ENCODE measurements at places on chromosomes 5 and 9. TPM values are rescaled to one million over a fixed set of nuclear protein-coding genes. Genes with fewer than 3 reads are reported as not detected.

DNA sequence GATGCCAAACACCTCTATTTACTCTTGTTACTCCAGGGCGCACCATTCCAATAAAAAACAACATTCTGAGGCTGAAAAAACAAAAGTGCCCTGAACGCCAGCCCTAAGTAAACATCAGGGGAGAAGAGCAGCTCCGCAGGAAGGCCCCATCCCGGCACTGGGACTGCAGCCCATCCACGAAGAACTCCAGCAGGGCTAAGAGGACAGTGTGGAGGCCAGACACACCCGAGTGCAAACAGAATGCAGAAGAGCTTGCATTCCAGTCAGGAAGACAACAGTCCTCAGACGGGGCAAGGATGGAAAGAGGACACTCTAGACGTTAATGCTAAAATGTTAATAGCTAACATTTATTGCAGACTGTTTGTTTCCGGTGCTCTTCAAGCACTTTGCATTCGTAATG, 33.0 kb downstream of the FAM240B start:
- no peak for DNase-seq

Gene PCDHB3
- polyA plus RNA-seq: 1.9 TPM

Gene RAD1
- 39.4 TPM for polyA plus RNA-seq

DNA sequence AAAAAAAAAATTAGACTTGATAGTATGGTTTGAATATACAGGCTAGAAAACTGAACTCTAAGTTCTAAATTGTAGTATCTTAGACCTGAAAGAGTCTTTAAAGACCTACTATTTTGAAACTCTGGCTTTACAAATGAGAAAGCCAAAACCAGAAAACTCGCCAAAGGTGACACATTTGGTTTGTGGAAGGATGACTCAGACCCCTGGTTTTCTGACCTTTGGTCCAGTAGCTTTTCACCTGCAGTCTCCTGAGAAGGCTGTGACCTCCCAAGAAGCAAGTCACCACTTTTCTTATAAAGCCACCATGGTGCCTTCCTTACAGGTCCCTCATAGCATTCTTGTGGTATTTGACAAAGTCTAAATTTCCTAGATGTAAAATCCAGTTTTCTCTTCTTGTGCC, 102.1 kb upstream of the CEP78 start:
- no peak for DNase-seq

GRCh38 chr5:84281383-84281782, 103.3 kb downstream of the EDIL3 start:
- no peak for DNase-seq

Gene TMEM38B
- 19.3 TPM for polyA plus RNA-seq

Measured in right lung (tissue), 10 donors.